MCF 10A (cell line): ENCODE measurements at places on chromosomes 7 and 10. TPM values are rescaled to one million over a fixed set of nuclear protein-coding genes. Genes with fewer than 3 reads are reported as not detected.

MBL2 gene
- not detected in 2 replicates for total RNA-seq

DNA sequence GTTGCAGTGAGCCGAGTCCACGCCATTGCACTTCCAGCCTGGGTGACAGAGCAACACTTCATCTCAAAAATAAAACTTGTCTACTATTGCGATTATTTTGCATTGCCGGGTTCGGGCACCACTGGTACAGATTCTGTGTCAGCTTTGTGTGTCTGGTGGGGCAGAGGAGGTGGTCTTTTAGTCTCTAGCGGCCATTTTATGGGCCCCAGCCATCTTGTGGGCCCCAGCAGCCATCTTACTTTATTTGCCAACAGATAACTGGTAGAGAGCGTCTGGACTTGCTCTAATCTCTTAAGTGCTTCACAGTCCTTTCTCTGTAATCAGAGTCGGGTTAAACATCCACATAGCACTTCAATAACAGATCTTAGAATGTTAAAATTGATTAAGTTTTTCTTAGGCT, 4.9 kb downstream of the BUD23 start:
- no peak overlapping the region for H3K4me3 ChIP-seq
- H3K27me3 ChIP-seq, result no peaks in the 10 kb centered on the region
- H3K4me1 ChIP-seq, result peaks cover 4% of the 10 kb centered on the region
- DNase-seq, result no peak

- DNase-seq, result no peak
- H3K27me3 ChIP-seq, result no peaks in the 10 kb centered on the region
- H3K27ac ChIP-seq, result no peak overlapping the region
- H3K4me1 ChIP-seq, result no peaks in the 10 kb centered on the region
- no peak overlapping the region for H3K4me3 ChIP-seq
Measured at GRCh38 chr7:135102372-135102771, 45.5 kb upstream of the TMEM140 start.

GRCh38 chr10:89364531-89364930, 13.3 kb upstream of the IFIT1B start:
- no peaks in the 10 kb centered on the region for H3K36me3 ChIP-seq
- no peaks in the 10 kb centered on the region for H3K4me1 ChIP-seq
- no peaks in the 10 kb centered on the region for H3K27me3 ChIP-seq
- no peak overlapping the region for H3K27ac ChIP-seq
